ENCODE measurements at places on chromosomes 2 and 18. TPM values are rescaled to one million over a fixed set of nuclear protein-coding genes. Genes with fewer than 3 reads are reported as not detected.

GAL3ST2 gene
- 0.37 TPM for total RNA-seq

CFAP53 gene
- total RNA-seq = 5.0 TPM

ARL4C gene
- total RNA-seq = 6.4 TPM

RESP18 gene
- total RNA-seq = not detected

FANCL gene
- 14.5 TPM for total RNA-seq

KRTCAP3 gene
- total RNA-seq = 6.9 TPM

LYG2 gene
- total RNA-seq = not detected

PTPRN gene
- not detected for total RNA-seq

MC5R gene
- total RNA-seq = not detected

MEP1B gene
- total RNA-seq = not detected

ALPP gene
- total RNA-seq = 0.35 TPM

PFN4 gene
- 2.6 TPM for total RNA-seq

CCDC141 gene
- total RNA-seq = not detected

SCN1A gene
- not detected for total RNA-seq

DSG1 gene
- total RNA-seq = not detected

ACTG2 gene
- total RNA-seq = not detected

SAP130 gene
- total RNA-seq = 23.5 TPM

SMAD7 gene
- total RNA-seq = 12.3 TPM

DYNAP gene
- 0.59 TPM for total RNA-seq

Measured in MCF 10A (cell line).